ENCODE measurements at places on chromosomes 4 and X. TPM values are rescaled to one million over a fixed set of nuclear protein-coding genes. Genes with fewer than 3 reads are reported as not detected.

GRCh38 chrX:118976599-118977340, 2.4 kb downstream of the LONRF3 start:
- no peak for DNase-seq

DNA sequence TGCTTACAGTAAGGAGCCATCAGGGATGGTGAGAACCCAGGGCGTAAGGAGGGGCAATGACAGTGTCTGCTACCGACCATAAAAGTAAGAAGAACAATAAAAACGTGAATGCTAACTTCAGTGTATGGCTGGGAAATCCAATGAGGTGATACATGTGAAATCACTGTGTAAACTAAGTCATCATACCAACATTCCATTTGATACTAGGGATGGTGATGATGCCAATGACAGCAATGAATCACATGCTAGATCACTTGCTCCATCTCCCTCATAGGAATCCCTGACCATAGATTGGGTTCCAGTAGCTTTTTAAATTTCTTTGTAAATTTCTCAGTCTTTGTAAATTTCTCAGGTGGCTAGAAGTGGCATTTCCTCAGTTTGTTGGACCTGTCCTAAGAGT, 146.3 kb downstream of the SMIM20 start:
- DNase-seq, result no peak

GRCh38 chr4:82419451-82419850, 10.8 kb downstream of the HNRNPDL start:
- DNase-seq, result no peak

DNA sequence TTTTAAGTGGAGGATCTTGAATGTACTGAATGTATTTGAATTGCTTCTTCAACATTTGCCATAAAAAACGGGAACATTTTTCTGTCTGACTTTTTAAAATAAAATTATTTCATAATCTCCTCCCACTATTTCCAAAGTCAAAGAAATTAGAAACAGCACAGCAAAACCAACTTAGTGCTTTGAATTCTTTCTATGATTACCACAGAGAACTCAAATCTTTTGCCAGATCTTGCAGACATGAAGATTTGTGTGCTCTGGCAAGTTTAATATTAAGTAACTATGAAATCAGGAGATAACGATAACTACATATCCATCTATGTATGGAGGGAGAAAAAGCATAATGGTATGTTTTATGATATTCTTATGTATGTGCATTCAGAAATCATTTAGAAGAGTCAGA, 982.2 kb downstream of the PCDH7 start:
- DNase-seq, result no peak

DNA sequence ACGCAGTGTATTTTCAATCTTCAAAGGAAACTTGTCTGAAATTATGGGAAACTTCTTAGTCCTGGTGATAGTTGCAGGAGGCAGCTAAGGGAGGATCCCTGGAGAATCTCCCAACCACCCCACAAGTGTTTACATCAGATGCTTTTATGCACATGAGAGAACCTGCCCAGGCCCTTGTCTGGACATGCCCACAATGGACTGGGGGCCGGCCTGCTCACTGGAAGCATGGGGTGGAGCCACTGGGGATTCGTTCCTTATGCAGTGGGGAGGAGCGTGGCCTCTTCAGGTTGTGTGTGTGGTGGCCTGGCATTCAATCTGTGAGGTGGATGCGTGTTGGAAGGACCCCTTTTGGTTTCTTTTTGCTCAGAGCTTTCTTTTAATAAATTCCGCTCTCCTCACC, 398.7 kb upstream of the PPP1R2C start:
- DNase-seq, result no peak

GRCh38 chrX:39499996-39500395, 597.8 kb downstream of the BCOR start:
- DNase-seq, result no peak

GRCh38 chr4:119080721-119081541, 54.7 kb upstream of the MYOZ2 start:
- DNase-seq, result no peak

DNA sequence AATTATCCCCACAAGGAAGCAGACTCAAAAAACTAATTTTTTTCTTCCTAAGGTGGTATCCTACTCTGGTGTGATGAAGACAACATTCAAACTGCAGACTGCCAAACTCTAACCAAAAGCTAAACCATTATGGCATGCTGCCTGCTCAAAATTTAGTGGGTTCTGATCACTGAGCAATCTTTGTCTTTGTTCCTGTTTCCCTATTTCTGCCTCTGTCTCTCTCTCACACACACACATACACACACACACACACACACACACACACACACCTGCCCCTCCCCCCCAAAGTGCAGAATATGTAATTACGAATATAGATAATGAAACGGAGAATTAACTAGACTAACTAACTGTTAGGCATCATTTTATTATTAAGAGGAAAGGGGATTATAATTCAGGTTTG, 1278.6 kb downstream of the PCDH7 start:
- DNase-seq, result no peak

DNA sequence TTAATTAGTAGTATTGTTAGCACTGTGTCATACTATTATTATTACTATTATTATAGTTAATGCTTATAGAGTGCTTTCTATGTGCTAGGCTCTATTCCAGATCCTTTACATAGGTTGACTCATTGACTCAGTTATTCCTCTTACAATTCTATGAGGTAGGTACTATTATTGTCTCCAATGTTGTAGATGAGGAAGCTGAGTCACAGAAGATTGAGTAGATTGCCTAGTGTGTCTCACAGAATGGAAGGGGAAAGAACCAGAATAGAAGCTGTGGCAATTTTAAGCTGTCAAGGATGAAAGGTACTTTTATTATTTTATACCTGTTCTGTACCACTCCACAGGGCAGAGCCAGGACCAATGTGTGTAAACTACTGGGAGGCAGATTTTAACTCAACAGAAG, 1.9 kb upstream of the TCEAL1 start:
- no peak for DNase-seq

- no peak for DNase-seq
Observed at GRCh38 chrX:132452911-132453550, 35.8 kb downstream of the MBNL3 start.

- no peak for DNase-seq
Observed at GRCh38 chrX:108312011-108312410, 126.2 kb downstream of the COL4A6 start.

DNA sequence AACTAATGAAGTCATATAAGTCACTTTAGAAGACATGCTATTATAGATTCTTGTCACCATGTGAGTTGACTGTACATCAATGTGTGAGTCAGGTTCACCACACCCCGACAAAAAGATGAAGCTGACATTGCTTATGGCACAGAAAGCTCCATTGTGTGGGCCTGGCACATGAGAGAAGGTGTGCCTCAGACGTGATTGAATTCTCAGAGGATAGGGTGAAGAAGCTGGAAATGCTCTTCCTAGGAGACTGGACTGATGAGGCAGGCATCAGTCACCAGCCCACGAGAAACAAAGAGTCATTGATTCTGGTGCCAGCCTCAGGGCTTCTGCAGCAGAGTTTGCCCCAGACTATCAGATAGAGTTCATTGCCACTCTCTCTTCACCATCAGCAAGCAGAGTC, 35.9 kb upstream of the LRAT start:
- DNase-seq, result no peak

GRCh38 chr4:74032064-74032463, 6.4 kb downstream of the CXCL3 start:
- no peak for DNase-seq

DNA sequence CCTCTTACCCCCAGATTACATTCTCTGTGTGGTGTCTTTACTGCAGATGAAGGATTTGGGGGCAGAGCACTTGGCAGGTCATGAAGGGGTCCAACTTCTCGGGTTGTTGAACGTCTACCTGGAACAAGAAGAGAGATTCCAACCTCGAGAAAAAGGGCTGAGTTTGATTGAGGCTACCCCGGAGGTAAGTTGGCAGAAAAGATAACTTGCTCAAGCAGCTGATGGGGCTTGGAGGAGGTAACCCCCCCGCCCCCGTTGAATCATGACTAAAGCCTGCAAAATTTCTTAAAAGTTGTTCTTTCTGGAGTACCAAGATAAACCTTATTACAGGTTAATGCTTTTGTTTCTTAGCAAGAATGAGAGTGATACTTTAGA, 1.5 kb downstream of the CCNG2 start:
- DNase-seq, result no peak

GRCh38 chr4:26412381-26413372, 77.6 kb downstream of the CCKAR start:
- no peak for DNase-seq

TMLHE gene
- 13.8 TPM for total RNA-seq

ASB12 gene
- total RNA-seq, result 0.60 TPM

RHOXF1 gene
- total RNA-seq, result not detected

HMGB3 gene
- 312 TPM for total RNA-seq

SH3BGRL gene
- total RNA-seq, result 36.6 TPM

TCP11X2 gene
- 0.82 TPM for total RNA-seq

SLC10A6 gene
- total RNA-seq, result not detected

PDK3 gene
- 34.4 TPM for total RNA-seq

SSX2B gene
- not detected for total RNA-seq

CT45A1 gene
- not detected for total RNA-seq

TRAM1L1 gene
- total RNA-seq, result 2.0 TPM

PRRG3 gene
- total RNA-seq, result 5.1 TPM

CXCL11 gene
- not detected for total RNA-seq

RFC1 gene
- total RNA-seq, result 64.3 TPM
